ENCODE measurements at places on chromosomes 4 and X. TPM values are rescaled to one million over a fixed set of nuclear protein-coding genes. Genes with fewer than 3 reads are reported as not detected.

DNA sequence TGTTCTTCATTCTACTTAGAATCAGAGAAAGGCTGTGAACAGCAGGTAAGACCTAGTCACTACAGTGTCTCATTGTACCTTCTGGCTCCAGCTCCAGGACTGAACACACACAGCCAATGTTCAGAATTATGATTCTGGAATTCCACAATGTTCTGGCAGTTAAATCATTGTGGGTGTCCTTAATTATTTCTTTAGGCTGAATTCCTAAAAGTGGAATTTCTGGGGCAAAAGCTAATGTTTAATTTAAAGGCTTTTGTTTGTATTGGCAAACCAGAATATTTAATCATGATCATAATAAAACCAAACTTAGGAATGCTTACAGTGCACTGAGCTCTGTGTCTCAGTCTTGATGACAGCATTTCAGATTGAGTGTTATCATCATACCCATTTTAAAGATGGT, 67.0 kb upstream of the FAT1 start:
- no peak for DNase-seq

DNA sequence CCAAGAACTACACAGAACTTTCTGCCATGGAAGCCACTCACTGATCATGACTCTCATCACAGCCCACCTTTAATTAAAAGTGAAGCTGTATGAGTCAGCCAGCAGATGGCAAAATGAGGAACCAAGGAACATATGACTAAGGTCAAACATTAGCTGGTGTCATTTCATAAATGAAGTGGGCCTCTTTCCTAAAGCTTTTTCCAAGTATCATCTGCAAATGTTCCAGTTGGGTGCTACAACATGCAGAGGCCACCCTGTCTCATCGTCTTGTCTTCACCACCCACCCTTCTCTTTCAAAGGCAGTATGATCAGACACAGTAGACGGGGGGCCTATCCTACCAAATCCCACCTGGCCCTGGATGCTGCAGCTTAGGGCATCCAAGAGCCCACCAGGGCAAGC, 9.2 kb upstream of the EOLA1 start:
- DNase-seq: no peak

Gene RBM46
- not detected for total RNA-seq

Gene CD38
- total RNA-seq: 3.8 TPM

GRCh38 chr4:175930471-175930870, 118.4 kb upstream of the GPM6A start:
- no peak for DNase-seq
